Fibroblast of skin of scalp (primary cell): ENCODE measurements at places on chromosomes 11 and 22.

- no peak for DNase-seq
These were observed 132.2 kb upstream of the B3GAT1 start for GRCh38 chr11:134544095-134544815.

DNA sequence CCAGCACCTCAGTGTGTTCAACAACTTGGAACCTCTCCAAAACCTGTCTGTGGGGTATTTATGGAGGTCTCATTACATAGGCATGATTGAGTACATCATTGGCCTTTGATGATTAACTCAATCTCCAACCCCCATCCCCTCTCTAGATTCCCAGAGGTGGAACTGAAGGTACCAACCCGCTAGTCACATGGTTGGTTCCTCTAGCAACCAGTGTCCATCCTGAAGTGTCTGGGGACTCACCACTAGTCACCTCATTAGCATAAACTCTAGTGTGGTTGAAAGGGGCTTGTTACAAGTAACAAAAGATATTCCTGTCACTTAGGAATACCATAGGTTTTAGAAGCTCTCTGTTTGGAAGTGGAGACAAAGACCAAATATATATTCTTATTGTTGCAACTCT lies 40.3 kb downstream of the SIK2 start:
- no peak for DNase-seq

- no peak for DNase-seq
These were observed 16.9 kb upstream of the MUC2 start for GRCh38 chr11:1057806-1058205.

DNA sequence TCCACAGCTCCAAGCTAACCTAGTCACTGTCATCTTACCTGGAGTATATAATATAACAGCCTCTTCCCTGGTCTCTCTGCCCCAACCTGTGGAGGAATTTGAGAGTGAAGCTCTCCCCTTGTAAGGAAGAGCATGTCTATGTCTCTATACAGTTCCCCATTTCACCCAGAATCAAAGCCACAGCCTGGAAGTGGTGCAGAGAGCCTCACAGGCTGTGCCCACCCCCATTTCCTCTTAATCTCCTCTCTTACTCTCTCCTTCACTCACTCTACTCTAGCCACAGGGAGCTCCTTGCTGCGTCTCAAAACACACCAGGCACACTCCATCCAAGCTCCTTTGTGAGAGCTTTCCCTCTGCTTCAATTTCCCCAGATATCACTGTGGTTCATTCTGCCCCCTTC lies 302.5 kb upstream of the ISX start:
- DNase-seq: no peak

DNA sequence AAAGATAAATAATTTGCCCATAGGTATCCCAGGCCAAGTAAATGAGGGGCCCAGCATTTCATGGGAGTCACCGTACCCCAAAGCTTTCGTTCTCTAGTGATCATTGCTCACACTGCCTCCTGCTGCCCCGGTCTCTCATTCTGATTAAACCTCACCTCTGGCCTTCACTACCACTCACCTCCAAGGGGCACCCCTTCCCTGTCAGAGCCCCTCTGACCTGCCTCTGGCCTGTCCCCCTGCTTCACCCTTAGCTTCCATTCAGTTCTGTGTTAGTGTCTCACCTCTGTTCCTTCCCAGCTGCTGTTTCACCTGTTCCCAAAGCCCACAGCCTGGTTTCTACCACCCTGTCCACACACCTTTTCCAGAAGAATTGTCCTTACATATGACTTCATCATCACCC lies 150.3 kb upstream of the E2F8 start:
- no peak for DNase-seq

DNA sequence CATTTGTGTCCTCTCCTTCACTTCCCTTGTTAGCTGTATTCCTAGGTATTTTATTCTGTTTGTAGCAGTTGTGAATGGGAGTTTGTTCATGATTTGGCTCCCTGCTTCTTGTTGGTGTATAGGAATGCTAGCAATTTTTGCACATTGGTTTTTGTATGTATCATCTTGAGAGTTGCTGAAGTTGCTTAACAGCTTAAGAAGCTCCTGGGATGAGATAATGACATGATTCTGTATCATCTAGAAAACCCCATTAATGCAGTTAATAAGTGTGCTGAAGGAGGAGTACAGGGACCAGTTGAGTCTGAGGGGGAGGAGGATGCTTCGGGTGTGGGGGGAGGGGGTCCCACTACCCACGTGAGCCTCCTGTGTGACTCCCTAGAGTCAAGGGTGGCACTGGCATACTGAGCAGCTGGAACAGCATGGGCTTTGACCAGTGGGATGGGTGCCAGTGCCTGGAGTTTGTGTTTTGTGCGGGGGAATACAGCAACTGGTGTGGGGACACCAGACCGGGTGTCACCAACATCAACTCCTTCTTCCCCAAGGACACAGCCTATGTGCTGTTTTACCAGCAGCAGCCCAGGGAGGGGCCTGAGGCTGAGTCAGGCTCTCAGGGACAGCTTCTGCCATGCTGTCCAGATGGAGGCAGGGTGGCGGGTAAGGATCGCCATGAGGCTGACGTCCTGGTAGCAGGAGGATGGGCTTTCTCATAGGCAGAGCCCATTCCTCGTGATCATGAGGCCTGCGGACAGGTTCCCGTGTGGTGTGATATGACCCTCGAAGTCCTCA lies 24.1 kb downstream of the USP35 start:
- peak; percentile 31 for DNase-seq

DNA sequence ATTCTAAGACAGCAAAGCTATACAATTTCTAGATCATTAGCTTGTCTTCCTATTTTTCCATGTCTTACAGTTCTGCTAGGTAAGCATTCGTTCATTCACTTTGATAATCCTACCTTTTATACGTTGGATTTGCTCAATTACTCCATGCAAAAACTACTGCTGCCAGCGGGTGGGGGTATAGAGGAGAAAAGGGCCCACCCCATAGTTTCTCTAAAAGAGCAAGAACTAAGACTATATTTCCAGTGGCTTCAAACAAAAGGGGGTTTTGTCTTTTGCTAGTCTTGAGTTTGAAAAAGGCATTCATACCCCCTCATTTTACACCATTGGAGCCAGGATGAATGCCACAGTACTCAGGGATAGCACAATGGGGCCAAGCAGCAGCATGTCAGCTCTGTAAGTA lies 155.7 kb downstream of the WT1 start:
- DNase-seq: no peak

DNA sequence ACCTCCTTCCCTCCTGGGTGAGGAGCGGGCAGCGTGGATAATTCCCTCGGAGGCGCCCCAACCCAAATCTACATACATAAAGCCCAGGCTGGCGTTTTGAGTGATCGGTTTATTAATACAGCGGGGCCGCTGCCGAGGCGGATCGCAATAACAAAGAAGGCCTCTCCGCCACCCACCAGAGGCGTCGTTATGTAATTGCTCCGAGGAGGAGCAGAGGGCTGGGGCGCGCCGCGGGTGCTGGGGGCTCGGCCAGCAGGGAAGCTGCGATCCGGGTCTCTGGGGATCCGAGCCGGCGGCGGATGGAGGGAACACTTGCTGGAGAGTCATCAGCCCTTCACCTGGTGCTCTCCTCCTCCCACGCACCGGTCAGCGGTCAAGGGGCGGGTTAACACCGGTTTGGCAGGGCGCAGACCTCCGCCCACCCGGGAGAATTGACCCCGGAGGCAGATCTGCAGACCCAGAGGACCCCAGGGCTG lies 6.4 kb upstream of the TP53I11 start:
- DNase-seq: no peak

GRCh38 chr11:47848700-47849155 lies 578 bp upstream of the NUP160 start:
- DNase-seq: no peak

DNA sequence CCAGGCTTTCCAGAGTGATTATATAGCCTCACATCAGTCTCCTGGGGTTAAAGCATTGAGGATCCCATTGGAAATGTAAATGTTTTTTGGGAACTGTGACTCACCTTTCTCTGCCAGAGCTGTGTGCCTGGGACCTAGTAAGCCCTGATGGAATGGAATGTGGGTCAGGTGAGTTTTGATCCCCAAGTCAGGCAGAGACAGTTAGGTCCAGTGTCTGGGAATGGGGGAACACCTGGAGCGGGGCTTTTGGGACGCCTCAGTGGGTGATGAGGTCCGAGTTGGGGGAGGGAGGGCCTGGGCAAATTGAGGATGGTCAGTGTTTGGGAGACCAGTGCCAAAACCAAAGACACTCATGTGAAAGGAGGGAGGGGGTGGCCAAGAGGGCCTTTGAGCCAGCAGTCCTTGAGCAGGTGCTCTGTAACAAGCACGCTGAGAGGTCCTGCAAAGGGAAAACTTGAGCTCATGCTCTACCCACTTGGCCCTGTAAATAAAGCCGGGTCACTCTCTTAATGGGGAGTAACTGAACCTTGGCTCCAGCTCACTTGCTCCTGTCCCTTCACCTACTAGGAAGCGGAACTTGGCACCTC lies 104.7 kb downstream of the NAV2 start:
- DNase-seq: no peak

DNA sequence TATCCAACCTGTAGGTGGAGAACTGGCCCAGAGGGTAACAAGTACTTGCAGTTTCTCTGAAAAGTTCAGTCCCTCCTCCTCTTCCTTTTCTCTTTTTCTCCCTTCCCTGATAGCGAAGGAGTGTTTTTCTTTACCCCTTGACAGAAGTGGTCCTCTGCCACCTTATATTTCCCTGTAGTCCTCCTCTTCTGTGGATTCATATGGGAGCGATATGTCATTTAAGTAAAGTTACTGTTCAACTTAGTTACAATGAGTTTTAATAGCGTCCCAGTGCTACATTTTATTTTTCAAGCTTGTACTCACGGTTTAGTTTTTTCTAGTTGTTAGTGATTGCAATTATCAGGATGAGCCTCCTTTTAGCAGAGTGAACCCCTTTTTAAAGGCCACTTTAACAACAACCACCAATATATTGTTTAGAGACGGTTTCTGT lies 1.4 kb downstream of the PCF11 start:
- DNase-seq: peak; percentile 9

- DNase-seq: peak; percentile 85
These were observed at the start of gene ARSA for GRCh38 chr22:50627642-50628542. Gene ARSA (minus strand): TSS chr22:50628152. CDS start chr22:50627779, 373 bp downstream.

- no peak for DNase-seq
These were observed 32.5 kb upstream of the PANX2 start for GRCh38 chr22:50138041-50138440.

DNA sequence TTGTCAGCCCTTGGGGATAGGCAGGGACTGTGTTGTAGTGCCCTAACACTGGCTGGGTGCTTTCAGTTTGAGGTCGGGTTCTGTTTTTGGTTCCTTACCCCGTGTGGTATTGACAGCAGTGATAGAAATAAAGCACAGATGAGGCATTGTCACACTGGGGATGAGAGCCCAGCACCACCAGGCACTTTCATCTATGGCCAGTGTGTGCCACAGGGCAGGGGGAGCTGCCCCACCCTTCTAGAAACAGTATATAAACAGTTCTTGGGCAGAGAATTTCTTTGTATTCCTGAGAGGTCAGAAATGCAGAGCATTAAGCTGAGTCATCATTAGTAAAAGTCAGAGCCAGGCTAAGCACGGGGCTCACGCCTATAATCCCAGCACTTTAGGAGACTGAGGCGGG lies 23.1 kb upstream of the CDC42EP2 start:
- peak; percentile 80 for DNase-seq

DNA sequence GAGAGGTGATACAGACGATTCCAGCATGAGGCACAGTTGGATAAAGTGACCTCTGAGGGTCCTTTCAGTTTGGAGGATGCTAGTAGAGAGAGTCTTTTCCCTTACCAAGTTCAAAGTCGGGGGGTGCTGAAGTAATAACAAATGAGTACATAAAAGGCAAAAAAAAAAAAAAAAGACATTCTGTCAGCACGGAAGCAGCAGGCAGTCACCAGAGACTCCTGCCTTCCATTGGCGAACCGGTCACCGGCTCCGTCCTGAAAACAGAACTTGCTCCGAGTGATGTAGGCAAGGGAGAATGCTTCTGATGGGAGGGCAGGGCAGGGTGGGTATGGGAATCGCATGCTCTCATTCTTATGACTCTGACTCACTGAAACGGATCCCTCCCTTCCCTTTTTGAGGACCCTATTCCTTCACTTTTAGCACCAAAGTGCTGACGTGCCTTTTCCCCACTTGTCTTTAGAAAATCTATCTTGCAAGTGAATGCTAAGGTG lies 65.9 kb downstream of the PRR5L start:
- peak; percentile 98 for DNase-seq

GRCh38 chr11:76209375-76209972 lies 3.2 kb upstream of the WNT11 start:
- no peak for DNase-seq

- DNase-seq: no peak
These were observed 149.7 kb downstream of the LDLRAD3 start for GRCh38 chr11:36093548-36093947.

GRCh38 chr11:116710001-116710674 lies 62.6 kb downstream of the BUD13 start:
- DNase-seq: no peak

- no peak for DNase-seq
These were observed 1.8 kb upstream of the CHKB start for GRCh38 chr22:50584106-50585096.

DNA sequence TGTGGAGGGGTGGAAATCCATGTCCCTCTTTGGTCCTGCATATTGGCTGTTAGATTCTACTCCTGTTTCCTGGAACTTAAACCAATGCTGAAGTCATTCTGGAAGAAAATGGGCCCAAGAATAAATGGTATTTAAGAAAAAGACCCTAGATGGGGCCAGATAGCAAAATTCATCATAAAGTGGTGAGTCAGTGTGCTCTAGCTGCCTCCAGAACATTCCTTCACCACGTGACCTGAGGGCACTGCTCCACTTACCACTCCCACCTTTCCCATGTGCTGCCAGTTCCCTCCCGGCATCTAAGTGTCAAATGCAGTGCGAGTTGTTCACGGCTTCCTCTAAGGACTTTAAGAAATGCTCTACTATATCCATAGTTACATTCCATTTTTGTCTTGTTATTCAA lies 30.9 kb upstream of the NAP1L4 start:
- DNase-seq: peak; percentile 79

- no peak for DNase-seq
These were observed 28.6 kb downstream of the PTPRJ start for GRCh38 chr11:48008951-48009270.

GRCh38 chr11:47915374-47915773 lies 65.0 kb upstream of the PTPRJ start:
- no peak for DNase-seq

GRCh38 chr11:5922749-5923426 lies 19.2 kb upstream of the OR56A3 start:
- DNase-seq: no peak

DNA sequence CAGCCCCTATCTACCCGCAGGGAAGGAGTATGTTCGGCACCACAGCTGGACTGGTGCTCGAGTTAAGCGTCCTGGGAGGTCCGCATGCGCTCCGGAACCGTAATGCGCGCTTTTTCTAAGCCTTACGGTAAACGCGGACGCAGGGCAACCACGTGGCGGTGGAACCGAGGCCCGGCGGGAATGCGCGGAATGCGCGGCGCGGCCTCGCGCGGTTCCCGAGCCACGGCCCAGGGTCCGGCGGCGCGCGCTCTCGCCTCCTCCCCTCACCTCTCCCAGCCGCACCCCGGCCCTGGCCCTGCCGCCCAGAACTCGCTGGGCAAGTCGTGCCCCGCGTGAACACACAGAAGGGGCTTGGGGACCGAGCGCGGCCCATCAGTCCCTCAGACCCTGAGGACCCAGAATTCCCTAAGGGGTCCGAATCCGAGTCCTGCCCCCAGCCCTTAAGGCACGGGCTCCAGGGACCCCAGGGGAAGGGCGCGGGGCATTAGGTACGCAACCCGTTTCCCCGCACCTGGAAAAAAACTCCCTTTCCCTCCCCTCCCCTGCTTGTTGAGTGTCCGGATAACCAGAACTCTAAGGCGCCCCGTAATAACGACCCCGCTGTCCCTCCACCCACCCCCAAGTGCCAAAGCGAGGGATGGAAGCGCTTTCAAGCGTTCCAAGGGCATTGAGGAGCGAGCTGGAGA lies 4.3 kb upstream of the CCND1 start:
- DNase-seq: peak; percentile 92
